ENCODE measurements at places on chromosomes 3 and 15. TPM values are rescaled to one million over a fixed set of nuclear protein-coding genes. Genes with fewer than 3 reads are reported as not detected.

GRCh38 chr3:109900783-109901182 is 563.4 kb upstream of the DPPA4 start:
- H3K36me3 ChIP-seq: no peaks in the 10 kb centered on the region
- no peak overlapping the region for H3K27ac ChIP-seq
- H3K4me3 ChIP-seq: no peak overlapping the region
- no peaks in the 10 kb centered on the region for H3K4me1 ChIP-seq
- no peaks in the 10 kb centered on the region for H3K27me3 ChIP-seq
- no peak for DNase-seq

- no peak overlapping the region for H3K4me3 ChIP-seq
- H3K27me3 ChIP-seq: no peaks in the 10 kb centered on the region
Measured at GRCh38 chr3:169509359-169509758, 154.2 kb downstream of the MECOM start.

GRCh38 chr3:57029924-57030323 is 30.5 kb upstream of the SPATA12 start:
- H3K4me1 ChIP-seq: no peaks in the 10 kb centered on the region
- H3K36me3 ChIP-seq: no peaks in the 10 kb centered on the region
- H3K27ac ChIP-seq: no peak overlapping the region

- no peak for DNase-seq
- H3K4me1 ChIP-seq: no peaks in the 10 kb centered on the region
- H3K27me3 ChIP-seq: peaks cover 6% of the 10 kb centered on the region
- H3K36me3 ChIP-seq: no peaks in the 10 kb centered on the region
Measured at GRCh38 chr15:70708839-70709238, 54.5 kb downstream of the UACA start.

Gene AMOTL2
- not detected for total RNA-seq

Gene CD96
- 166 TPM for total RNA-seq

GRCh38 chr3:141456301-141456625 is 30.6 kb upstream of the RASA2 start:
- H3K4me3 ChIP-seq: no peak overlapping the region
- H3K36me3 ChIP-seq: no peaks in the 10 kb centered on the region
- no peaks in the 10 kb centered on the region for H3K27me3 ChIP-seq
- DNase-seq: no peak

Gene SLC22A14
- total RNA-seq: not detected

Gene PLA2G4D
- total RNA-seq: not detected

- H3K27me3 ChIP-seq: no peaks in the 10 kb centered on the region
- H3K36me3 ChIP-seq: no peaks in the 10 kb centered on the region
- no peak overlapping the region for H3K27ac ChIP-seq
- no peak for DNase-seq
- H3K4me3 ChIP-seq: no peak overlapping the region
- H3K4me1 ChIP-seq: no peaks in the 10 kb centered on the region
Measured at GRCh38 chr3:115877615-115877899, 254.2 kb downstream of the GAP43 start.

DNA sequence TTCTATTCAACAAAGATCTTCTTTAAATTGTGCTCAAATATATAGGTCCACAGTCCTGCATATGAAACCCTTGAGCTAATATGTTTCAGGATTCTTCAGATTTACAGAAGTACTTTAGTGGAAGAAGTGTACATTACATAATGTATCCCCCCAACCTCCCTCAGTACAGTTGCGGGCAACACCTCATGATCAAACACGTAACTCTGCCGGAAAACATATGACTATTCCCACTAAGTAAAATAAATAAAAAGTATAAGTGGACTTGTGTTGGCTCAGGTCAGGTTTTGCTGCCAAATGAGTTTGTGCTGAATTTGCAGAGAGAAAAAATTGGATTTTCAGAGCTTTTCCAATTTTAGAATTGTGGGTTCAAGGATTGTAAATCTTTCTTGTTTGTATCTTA is 267.6 kb upstream of the MDFIC2 start:
- no peak for DNase-seq
- no peaks in the 10 kb centered on the region for H3K4me1 ChIP-seq
- no peak overlapping the region for H3K27ac ChIP-seq
- no peaks in the 10 kb centered on the region for H3K27me3 ChIP-seq
- H3K36me3 ChIP-seq: no peaks in the 10 kb centered on the region

Gene SOX2
- not detected for total RNA-seq

All from natural killer cell (primary cell).